Activated CD4-positive, alpha-beta T cell treated with anti-CD3 and anti-CD28 coated beads for 48 hours (primary cell): ENCODE measurements at places on chromosomes 4 and X.

- DNase-seq, result no peak
Observed at GRCh38 chr4:8917321-8917811, 45.7 kb upstream of the HMX1 start.

DNA sequence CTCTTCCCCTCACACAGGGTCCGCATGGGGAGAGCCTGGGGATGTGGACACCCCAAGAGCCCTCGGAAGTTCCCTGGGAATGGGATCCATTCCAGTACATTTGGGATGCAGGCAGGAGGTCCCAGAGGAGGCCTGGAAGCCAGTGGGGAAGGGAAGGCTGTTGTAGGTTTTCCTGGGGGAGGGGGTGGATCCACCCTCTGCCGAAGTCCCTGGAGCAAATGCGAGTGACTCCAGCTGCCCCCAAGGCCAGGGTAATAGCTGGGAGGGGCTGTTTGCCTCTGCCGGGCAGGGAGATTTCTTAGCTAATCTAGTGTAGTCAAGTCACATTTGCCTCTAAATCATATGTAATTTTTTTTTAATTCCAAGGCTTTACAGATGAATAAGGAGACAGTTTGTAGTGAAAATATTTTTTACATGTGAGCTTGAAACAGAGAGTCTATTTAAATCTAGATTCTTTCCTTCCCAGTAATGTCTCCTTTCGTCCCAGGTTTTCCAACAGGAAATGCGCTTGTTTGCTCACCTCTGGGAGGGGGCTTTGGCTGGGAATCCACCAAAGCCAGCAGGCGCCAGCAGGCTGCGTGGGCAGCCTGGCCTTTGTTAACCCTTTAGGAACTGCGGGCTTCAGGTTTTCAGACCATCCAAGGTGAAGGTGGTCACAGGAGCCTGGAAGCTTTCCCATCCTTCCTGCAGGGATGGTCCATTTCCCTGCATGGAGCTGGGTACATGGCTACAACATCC lies 26.8 kb downstream of the SH3TC1 start:
- DNase-seq, result no peak

DNA sequence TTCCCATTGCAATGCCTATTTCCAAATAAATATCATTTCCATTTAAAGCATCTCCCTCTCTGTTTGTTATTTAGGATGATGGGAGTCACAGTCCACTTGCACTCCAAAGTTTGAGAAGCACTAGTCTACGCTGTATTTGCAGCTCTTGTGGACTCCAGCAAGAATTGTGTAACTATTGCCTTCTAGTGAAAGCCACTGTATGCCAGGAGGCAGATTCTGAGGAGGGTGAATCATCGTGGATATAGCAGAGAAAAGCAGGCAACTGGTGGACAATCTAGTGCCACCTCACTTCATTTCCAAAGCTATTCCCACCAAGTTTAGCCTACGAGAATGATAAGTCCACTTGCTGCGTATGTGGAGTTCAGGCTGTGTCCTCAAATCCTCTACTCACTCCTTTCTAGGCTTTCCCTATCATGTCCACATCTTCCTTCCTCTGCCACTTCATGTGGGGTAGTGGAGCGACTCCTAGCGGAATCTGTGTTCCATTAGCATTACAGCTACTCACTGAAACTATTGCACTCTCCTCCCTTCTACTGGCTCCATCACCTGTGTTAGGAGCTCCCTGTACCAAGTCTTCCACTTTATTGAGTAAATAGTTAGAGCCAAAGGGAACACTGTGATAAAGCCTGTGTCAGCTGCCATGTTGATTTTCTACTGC lies 501.8 kb upstream of the GALNT7 start:
- no peak for DNase-seq

DNA sequence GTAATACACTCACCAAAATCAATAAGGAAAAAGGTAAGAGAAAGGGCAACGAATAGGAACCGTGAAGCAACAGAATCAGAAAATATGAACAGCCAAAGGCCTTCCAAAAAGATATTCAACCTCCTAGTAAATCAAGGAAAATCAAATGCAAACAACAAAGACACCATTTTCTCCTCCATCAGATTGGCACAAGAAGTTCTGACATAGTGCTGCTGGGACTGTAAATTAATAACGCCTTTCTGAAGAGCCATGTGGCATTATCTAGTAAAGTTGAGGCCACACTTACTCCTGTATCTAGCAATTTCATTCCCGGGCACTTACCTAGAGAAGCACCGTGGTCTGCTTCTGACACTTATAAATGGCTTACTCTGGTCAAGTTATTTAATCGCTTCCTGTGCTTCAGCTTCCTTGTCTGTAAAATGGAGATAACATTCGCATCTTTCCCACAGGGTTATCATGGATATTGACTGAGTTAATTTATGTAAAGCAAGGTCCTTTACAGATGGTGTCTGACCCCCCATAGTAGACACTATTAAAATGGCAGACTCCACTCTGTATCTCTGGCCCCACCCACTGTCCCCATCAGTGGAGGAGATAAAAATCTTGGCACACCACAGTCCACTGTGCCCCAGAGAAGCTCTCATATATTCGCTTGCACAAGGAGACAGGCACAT lies 20.5 kb upstream of the ENPP6 start:
- DNase-seq, result no peak

GRCh38 chrX:141791856-141792255 lies 46.3 kb upstream of the MAGEC3 start:
- no peak for DNase-seq

- DNase-seq, result no peak
Observed at GRCh38 chrX:48695534-48695896, 1.0 kb upstream of the SUV39H1 start.

DNA sequence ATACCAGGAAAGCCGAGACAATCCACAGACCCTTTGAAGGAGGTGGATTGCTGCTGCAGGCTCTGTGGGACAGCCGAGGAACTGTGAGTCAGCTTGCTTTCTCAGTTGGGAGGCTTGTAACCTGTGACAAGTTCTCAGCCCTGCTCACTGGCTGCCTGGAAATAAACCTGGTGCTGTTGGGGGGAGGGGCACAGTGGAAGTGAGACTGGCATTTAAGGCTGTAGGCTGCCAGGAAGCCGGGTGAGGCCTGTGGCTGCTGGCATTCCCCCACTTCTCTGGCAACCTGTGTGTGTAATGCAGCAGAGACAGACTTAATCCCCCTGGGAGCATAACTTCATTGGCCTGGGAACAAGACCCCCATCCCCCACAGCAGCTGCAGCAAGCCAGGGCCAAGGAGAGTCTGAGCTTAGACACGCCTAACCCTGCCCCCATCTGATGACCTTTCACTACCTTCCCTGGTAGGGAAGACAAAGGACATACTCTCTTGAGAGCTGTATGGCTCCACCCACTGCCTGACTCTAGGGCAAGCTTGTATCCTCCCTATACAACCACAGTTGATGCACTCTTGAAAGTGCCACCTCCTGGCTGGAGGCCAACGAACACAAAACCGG lies 64.1 kb downstream of the ALPK1 start:
- peak; percentile 20 for DNase-seq

DNA sequence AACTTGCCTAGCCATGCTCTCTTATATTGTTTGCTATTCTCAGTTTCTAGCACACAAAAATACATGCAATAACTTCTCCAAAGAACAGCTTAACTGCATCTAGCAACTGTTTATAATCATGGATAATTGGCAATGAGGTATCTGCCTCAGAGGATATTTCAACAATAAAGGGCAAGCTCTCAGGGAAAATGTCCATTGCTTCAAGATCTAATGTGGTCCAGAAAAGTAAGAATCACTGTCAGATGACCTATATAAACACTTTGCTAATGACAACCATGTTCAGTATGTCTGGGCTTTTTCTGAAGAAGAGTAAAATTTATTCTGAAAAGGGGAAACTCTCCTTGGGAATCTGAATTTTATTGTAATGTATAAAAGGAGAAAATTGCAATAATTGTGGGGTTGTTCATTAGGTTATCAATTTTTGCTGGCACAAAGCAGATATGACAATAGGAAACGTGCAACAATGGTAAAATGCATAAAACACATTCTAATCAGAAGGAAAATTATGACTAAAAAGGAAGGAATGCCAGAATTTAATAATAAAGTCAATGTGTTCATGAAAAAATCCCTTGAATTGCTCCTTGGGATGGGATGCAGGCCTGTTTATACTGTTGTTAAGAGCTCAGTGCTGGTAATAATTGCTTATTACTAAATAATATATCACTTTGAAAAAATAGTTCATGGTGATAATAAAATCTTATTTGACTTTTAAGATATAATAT lies 90.3 kb downstream of the ANTXR2 start:
- DNase-seq, result no peak

DNA sequence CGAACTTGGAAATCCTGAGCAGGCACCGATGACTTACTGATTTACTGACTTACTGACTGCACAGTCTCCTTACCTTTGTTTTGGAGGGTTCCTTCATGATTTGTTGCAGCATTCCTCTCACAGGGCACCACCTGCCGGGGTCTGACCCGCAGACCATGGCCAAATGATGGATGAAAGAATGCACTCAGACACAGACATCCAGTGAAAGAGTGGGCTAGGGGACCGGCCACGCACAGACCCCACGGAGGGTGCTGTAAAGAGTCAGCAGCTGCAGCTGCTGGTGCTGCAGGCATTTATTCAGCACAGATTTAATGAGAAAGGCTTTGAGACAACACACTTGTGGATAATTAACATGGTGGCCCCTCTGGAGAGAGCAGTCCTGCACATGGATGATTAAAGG lies 3.4 kb downstream of the MAGEB5 start:
- DNase-seq, result no peak

GRCh38 chr4:144902614-144903013 lies 195.4 kb downstream of the ANAPC10 start:
- no peak for DNase-seq

GRCh38 chr4:112956484-112956896 lies 93.0 kb upstream of the ANK2 start:
- no peak for DNase-seq

GRCh38 chr4:105971036-105971435 lies 75.8 kb downstream of the NPNT start:
- DNase-seq, result no peak

- no peak for DNase-seq
Observed at GRCh38 chr4:179344861-179345260, 1902.6 kb upstream of the AGA start.

DNA sequence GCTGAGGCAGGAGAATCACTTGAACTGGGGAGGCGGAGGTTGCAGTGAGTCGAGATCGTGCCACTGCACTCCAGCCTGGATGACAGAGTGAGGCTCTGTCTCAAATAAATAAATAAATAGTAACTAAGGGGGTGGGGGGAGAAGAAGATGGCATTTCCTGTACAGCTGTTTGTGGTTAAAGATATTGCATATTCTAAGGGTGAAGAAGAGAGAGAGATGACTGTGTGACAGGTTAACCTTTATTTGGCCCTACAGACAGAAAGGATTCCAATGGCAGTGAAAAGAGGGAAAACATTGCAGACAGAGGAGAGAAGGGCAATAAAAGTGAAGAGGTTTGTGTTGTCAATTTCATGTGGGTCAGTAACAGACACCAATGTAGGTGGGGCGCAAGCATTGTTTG lies 9.4 kb downstream of the TASL start:
- DNase-seq, result no peak

DNA sequence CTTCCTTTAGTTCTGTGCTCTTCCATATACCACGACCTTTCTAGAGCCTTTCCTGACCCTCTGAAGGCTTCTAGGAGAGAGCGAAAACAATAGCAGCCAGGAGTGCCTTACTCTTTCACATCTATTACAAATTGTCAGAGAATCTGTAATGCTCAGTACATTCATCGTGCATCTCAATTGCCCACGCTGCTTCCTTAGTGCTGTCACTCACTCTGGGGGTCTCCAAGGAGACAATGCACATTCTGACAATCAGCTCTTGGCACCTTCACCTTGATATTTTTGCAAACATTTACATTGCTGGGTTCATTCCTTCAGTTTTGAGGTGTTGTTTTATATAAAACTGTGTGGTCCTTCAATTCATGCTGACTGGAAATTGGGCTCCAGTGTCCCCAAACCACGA lies 110.1 kb upstream of the GPR101 start:
- no peak for DNase-seq

GRCh38 chr4:147863111-147863747 lies 131.3 kb downstream of the ARHGAP10 start:
- no peak for DNase-seq

- no peak for DNase-seq
Observed at GRCh38 chr4:5906191-5906590, 13.3 kb upstream of the CRMP1 start.

- no peak for DNase-seq
Observed at GRCh38 chr4:1384675-1385372, 21.4 kb downstream of the NKX1-1 start.

- no peak for DNase-seq
Observed at GRCh38 chr4:139819082-139819481, 153.5 kb downstream of the MGST2 start.

DNA sequence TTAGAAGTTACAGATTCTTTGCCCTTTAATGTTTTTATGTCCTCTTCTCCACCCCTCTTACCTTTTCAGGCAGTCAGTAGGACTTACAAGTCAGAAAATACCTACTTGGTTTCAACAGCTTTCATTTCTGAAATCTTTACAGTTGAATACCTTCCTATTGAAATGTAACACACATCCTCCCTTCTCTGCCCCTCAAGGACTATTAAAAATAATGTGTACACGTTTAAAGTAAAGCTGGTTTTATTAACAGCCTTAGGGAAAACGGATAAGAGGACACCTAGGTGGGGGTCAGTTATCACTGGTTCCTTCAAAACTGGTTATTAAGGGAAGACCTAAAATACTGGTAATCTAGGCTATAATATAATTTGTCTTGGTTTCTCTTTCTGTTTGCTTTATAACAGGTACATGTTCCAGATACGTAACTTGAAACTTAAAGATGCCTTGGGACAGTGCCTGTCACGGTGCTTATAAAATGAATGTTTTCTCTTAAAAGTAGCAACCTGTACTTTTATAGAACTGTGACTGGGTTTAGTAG lies 1.8 kb downstream of the CCSER1 start:
- no peak for DNase-seq

DNA sequence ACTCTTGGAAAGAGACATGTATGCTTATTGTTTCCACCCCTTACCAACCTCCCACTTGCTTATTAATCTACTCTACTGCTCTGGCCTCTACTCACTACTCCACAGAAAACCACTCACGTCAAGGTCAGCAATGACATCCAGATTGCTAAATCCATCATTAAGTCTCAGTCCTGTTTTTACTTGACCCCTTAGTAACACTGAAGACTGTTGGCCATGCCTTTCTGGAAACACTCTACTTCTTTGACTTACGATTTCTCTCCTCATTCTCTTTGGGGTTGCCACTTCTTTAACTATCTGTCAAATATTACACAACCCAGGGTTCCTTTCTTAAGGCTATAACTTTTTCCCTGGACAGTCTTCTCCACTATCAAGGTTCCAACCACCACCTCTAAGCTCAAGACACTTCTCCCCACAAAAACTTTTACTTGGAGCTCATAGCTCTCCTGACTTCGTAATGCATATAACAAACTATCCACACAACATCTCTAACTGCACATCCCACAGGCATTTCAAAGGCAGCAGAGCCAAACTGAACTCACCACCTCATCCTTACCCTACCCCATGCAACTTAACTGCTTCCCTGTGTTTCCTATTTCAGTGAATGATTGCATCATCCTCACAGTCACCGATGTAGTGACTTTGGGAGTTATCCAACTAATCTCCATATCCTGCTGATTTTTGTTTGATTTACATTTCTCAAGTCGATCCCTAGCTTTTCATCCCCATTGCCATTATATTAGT lies 15.8 kb upstream of the MAGEA4 start:
- no peak for DNase-seq
